ENCODE measurements at places on chromosomes 11 and 22.

GRCh38 chr22:24178502-24179440 is 2.5 kb upstream of the SUSD2 start:
- DNase-seq, result no peak

GRCh38 chr11:118714816-118715215 is 35.4 kb upstream of the TREH start:
- no peak for DNase-seq

DNA sequence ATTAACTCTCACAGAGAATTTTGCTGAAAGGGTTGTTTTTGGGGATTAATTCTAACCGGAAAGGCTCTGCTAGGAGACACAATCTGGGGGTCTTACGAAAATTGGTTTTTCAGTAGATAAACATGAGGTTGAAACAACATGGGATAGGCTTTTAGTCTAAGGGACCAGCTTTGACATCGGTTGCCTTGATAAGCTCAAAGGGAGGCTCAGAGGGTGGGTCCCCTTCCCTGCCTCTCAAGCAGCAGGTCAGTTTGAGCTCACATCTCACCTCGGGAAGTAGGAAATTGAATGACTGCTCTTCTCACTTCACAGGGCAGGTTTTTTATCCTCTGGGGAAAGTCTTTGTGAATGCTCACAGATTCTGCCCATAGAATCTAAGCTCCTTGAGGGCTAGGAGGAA is 70.2 kb upstream of the KIRREL3 start:
- DNase-seq, result no peak

DNA sequence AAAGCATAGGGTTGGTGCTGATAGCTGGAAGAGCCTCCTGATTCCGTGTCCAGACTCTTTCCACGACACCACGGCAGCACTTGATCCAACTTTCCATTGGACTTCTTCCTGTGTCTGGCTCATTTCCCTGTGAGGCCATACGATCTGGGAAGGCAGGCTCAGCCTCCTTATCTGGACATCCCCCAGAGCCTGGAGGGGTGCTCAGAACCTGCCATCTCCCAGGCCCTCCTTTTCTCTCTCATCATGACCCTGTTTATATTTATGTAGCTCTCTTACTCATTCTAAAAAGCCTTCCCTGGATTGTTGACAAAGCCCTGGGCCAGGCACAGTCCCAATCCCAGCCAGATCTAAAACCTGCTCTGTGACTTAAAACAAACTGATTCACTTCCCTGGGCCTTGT is 7.8 kb upstream of the BCL9L start:
- no peak for DNase-seq

- DNase-seq, result no peak
Measured at GRCh38 chr11:74485868-74486267, 7.7 kb downstream of the LIPT2 start.

DNA sequence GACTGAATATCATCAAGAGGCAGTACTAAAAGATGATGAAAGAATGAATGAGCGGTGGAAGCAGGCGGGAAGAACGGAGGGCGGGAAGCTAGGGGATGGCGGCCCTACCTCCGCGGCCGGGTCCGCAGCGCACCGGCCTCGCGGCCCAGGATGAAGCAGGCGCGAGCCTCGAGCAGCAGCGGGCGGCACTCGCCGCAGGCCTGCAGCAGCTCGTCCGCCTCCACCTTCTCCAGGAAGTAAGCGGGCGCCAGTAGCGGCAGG is 3.4 kb downstream of the KLHL35 start:
- no peak for DNase-seq

- DNase-seq, result no peak
Measured at GRCh38 chr22:41238570-41239442, 1.9 kb downstream of the CHADL start.
